Colonic mucosa (tissue), 4 donors: ENCODE measurements at places on chromosomes 2 and 18. TPM values are rescaled to one million over a fixed set of nuclear protein-coding genes. Genes with fewer than 3 reads are reported as not detected.

The KLHL41 gene
- total RNA-seq = 0.61 TPM

The MEP1B gene
- 1.8 TPM for total RNA-seq

The ITGB6 gene
- 13.2 TPM for total RNA-seq

The PRSS56 gene
- not detected for total RNA-seq

The MROH2A gene
- total RNA-seq = not detected

The TXNDC9 gene
- total RNA-seq = 25.9 TPM

The MAB21L4 gene
- total RNA-seq = 22.2 TPM

The CNDP1 gene
- not detected for total RNA-seq

The EHBP1 gene
- total RNA-seq = 23.6 TPM

The NT5C1B gene
- not detected for total RNA-seq

The COLEC11 gene
- 0.47 TPM for total RNA-seq

The PPP1R1C gene
- total RNA-seq = not detected

The CEP76 gene
- total RNA-seq = 4.7 TPM

The UGT1A1 gene
- 1.9 TPM for total RNA-seq

The SRD5A2 gene
- total RNA-seq = not detected

The STARD7 gene
- 102 TPM for total RNA-seq

The MMADHC gene
- total RNA-seq = 127 TPM

The FAM210A gene
- total RNA-seq = 31.0 TPM

The IMPACT gene
- total RNA-seq = 25.6 TPM

The TLX2 gene
- total RNA-seq = 0.12 TPM

The NOTO gene
- not detected for total RNA-seq

The FBXO36 gene
- 0.77 TPM for total RNA-seq

The ESPNL gene
- total RNA-seq = 0.08 TPM

The RBM45 gene
- 12.1 TPM for total RNA-seq

The ERMN gene
- 0.37 TPM for total RNA-seq

The ADGRF3 gene
- 0.20 TPM for total RNA-seq

The AFF3 gene
- 0.86 TPM for total RNA-seq

The STAT4 gene
- 2.0 TPM for total RNA-seq

The MAPK4 gene
- 1.8 TPM for total RNA-seq

The KCNJ13 gene
- total RNA-seq = 0.32 TPM

The PAX8 gene
- total RNA-seq = 1.1 TPM

The G6PC2 gene
- 0.11 TPM for total RNA-seq

The ABCG8 gene
- 0.12 TPM for total RNA-seq

The SRSF7 gene
- total RNA-seq = 119 TPM

The RNU2-63P gene
- total RNA-seq = 2.3 TPM

The POMC gene
- 1.8 TPM for total RNA-seq
